HT1080 (cell line): ENCODE measurements at places on chromosomes 1 and 21.

DNA sequence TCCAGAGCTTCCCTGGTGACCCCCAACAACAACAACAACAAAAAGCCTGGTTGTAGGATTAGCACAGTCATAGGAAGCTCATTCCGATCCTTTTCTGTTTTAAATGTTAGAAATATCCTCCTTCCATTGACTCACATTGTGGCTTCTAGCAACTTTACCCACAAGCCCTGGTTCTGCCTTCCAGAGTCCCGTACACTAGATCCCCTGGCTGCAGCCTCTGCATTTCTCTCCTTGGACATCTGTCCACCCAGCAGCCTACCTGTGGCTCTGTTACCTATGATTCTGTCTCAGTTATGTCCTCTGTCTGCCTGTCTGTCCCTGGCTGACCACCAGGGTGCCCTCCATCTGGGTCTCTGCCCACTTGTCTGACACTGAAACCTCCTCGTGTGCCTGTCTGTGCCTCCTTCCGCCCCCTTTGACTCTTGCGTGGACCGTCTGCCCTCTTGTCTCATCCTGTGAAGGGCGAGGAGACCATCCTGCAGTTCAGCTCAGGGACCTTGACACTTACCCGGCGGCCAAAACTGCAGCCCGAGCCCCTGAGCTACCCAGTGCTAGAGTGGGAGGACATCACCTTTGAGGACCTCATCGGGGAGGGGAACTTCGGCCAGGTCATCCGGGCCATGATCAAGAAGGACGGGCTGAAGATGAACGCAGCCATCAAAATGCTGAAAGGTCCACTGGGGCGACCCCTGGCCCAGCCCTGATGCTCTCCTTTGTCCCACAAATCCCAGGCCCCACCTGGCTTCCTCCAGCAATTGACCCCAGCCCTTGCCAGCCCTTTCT lies 16.1 kb downstream of the TIE1 start:
- no peak for DNase-seq

- DNase-seq, result peak; percentile 86
These were observed 58.2 kb downstream of the WLS start for GRCh38 chr1:68173936-68174737.

DNA sequence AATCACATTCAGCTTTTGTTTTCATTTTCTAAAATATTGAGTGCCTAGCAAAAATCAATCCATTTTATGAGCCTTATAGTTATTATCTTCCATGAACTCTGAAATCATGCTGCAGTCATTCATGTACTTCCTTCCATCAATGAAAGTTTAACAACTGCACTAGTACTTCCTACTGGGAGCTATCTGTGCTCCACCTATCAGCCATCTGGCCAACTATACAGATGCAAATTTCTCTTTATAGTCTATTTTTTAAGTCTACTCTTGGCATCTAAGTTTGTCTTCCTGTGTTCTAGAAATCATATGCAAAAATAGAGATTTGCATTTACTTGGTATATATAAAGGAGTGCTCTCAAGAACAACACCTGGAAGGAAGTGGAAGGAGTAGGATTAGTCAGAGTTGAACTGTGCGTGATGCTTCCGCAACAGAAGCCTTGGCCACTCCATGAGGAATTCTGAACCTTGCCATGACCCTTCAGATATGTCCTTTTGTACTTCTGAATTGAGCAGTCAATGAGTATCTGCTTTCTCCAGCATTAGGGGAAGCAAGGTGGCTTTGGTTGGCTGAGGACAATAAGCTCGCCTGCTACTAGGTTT lies 403.2 kb upstream of the ADAMTS5 start:
- DNase-seq, result no peak

GRCh38 chr1:151166505-151166956 lies 587 bp downstream of the SCNM1 start:
- DNase-seq, result peak; percentile 74

DNA sequence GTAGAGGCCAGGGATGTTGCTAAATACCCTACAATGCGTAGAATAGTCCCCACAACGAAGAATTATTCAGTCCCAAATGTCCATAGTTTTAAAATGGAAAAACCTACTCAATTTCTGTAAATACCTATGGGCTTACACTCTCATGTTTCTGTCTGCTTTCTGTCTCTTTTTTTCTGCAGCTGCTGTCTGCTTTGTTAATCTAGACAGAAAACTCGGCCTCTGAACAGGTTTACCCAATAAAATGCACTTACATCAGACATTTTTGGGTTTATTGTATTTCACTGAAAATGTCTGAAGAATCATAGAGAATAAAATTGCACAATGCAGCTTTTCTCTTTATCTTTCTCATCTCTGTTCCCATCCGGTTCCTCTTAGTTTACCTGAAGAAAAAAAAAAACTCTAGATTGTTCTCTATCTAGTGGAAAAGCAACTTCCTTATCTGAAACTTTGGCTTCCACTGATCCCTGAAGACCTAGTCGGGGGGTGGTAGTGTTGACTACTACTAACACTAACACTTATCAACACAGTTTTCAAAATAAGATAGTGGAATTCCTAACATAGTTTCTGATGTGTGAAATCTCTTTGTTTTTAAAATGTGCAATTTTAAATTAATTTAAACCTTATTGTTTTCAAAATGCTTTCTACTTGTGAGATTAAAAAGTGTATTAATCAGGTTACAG lies 76.9 kb upstream of the CCDC190 start:
- no peak for DNase-seq

GRCh38 chr1:231236208-231236591 lies 4.8 kb upstream of the GNPAT start:
- DNase-seq, result no peak

- DNase-seq, result no peak
These were observed 15.5 kb downstream of the LBR start for GRCh38 chr1:225412321-225412720.

GRCh38 chr1:221621683-221622082 lies 120.2 kb downstream of the DUSP10 start:
- DNase-seq, result no peak

DNA sequence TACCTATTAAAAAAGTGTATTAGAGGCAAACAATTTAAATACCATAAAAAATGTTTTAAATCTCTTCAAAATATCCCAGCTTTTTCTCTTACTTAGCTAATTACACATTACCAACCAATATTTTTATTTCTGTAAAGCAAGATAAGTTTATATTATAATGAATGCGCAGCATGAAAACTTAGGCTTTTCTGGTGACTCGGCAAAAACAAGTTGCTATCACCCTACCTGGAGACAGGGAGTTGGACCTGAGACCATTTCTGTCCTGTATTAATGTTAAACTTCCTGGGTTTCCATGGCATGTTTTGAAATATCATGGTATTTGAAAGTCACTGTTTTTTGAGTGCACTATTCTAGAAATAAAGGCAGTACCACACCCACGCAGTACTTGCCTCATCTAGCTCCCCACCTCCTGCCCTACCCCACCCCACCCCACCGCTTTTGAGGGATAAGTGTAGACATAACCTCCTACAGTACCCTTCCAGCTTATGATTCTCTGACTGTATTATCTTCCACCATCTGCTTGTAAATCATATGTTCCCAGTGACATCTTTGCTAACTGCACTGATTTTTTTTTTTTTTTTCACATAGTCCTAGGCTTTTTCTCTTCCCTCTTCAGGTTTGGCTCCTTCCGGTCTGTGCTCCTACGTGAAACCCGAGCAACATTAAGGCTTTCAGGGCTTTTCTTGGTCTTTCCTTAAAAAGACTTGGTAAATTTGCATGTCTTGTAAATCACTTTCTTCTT lies 77.5 kb downstream of the PHTF1 start:
- no peak for DNase-seq

DNA sequence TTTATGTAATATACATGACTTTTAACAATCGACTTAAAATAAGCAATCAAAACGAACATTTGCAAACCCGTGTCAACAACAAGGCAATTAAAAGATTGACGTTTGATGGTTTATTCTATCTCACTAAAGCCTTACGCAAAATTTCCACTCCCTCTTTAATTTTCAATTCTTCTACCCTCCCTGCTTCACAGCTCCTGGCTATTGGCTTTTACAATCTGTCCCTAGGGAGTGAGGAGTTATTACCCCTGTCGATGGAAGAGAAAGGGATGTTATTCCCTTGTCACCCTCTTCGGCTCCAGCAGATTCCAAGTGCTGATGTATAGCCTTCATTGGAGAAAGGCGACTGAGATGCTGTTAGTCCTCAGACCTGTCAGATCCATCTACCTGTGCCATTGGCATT lies 161.3 kb downstream of the ZNF281 start:
- DNase-seq, result no peak

DNA sequence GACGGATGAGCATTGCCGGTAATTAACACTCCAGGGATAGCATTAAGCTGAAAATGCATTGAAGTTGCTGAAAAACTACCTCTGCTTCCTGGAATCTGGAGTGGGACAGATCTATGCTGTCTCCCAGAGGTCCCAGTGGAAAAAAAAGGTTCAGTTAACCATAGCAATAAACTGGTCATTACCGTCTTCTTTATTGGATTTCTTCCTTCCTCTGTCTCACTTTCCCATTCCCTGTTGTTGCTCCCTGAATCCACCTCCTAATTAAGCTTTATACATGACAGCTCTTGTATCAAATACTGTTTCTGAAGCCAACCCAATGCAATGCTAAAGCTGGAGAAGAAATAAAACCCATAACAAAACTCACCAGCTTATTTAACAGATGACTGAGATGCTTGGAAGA lies 1805.9 kb downstream of the NCAM2 start:
- no peak for DNase-seq
